ENCODE measurements at places on chromosomes 3 and 15.

DNA sequence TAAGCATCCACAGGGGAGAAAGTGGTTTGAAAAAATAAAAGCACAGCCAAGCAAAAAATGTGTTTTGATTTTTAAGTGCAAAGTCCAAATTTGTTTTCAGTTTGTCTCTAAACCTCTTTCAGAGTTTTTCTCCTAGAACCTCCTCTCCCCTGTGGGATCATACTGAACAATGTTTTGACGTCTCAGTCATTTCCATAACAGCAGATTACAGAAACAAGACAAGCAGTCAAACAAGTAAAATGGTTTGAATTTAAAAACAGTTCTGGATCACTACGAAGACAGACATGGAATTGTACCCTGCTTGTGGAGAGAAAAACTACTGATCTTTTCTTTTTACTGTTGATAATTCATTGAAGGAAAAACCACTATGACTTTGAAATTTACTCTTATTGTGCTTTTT is 245.7 kb upstream of the CNTN4 start:
- no peak for DNase-seq

DNA sequence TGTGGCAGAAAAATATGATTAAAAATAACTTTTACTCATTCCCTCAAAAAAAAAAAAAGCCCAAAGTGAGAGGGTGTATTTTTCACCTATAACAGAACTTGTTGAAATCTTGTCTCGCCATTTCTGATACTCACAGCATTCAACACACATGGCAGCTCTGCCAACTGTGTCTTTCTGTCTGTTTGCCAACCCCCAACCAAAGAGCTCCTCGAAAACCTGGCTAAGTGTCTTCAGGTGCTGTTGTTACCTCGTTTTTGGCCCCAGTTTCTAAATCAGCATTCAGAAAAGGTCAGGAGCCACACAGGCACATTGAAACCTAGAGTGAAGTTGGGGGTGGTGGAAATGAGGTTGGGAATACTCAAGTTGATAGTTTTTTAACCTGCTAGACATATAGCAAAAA is 123.5 kb downstream of the TMEM108 start:
- no peak for DNase-seq

- DNase-seq = no peak
These were observed 194.8 kb upstream of the DPH6 start for GRCh38 chr15:35740761-35741160.

- no peak for DNase-seq
These were observed 31.5 kb downstream of the MRPS11 start for GRCh38 chr15:88498996-88499395.

GRCh38 chr3:71366988-71367604 is 216.4 kb downstream of the FOXP1 start:
- DNase-seq = no peak

DNA sequence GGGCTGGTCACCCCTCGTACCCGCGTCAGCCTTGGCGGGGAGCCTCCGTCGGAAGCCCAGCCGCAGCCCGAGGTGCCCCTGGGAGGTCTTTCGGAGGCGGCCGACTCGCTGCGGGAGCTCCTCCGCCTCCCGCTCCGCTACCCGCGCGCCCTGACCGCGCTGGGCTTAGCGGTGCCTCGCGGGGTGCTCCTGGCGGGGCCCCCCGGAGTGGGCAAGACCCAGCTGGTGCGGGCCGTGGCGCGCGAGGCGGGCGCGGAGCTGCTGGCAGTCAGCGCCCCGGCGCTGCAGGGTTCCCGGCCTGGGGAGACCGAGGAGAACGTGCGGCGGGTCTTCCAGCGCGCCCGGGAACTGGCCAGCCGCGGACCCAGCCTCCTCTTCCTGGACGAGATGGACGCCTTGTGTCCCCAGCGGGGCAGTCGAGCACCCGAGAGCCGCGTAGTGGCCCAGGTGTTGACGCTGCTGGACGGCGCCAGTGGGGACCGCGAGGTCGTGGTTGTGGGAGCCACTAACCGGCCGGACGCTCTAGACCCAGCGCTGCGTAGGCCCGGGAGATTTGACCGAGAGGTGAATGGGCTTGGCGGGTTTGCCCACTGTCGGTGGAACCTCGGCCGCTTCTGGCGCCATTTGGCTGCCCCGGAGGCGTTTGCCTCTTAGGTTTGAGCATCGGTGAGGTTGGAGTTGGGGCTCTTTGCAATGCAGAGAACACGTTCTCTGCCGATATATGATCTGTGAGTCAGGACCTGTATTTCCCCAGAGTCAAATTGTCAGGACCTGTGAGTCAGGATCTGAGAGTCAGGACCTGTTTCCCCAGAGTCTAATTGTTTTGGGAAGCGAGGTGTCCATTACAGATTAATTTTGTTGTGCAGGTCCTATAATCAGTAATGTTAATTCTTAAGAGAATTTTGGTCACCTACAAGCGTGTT is 24.9 kb upstream of the GATM start:
- DNase-seq = peak; percentile 33

GRCh38 chr3:196735751-196736150 is 3.9 kb upstream of the PAK2 start:
- DNase-seq = no peak

DNA sequence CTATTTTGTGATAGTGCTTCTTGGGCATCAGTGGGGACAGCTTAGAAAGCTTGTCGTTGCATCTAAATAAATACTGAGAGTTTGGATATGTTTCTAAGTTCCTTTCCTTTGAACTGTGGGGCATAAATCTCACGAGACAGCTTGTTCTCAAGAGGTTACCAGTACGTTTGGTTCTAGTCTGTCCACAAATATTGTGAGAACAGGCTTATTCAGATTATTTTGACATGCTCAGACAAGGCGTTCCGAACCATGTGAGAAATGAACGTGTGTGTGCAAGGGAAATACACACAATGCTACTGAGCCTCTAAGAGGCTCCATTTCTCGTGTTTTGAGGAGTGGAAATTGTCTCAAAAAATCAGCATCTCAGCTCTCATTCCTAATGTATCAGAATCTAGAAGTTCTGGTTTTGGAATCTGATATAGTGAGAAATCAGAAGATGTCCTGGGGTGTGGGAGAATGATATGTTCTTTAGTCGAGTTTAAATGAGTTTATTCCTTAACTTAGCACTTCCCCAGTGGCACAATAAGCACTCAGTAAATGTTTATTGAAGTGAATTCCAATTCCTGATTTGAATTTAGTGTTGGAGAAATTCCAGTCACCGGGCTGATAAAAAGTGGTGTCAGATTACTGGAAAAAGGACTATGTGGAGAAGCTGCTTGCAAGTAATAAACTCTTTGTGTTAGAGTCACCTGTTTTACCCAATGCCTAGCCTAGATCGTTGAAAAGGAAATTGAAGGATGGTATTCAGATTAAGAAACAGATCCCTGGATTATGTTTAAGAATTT is 481.5 kb downstream of the LPP start:
- no peak for DNase-seq

GRCh38 chr15:31331389-31331788 is 4.8 kb downstream of the KLF13 start:
- no peak for DNase-seq

DNA sequence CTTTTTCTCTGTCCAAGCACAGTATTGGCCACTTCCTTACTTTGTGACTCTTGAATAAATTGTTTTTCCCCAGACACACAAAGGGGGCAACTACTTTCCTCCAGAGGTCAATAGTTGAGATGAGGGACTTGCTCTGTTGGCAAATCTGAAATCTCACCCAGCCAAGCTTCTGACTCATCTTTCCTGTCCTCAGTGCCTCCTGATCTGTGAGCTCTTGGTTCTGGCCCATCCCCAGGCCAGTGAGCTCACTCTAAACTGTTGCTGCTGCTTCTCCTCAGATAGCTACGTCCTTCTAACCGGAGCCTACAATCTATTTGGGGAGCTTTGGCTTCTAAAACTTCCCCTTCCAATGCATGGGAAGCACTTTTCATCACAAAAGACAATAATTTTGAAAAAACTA is 50.0 kb upstream of the NMD3 start:
- DNase-seq = peak; percentile 83

GRCh38 chr3:172046268-172046915 is 7.0 kb downstream of the FNDC3B start:
- no peak for DNase-seq

- no peak for DNase-seq
These were observed 5.6 kb upstream of the CCDC13 start for GRCh38 chr3:42778644-42779043.

DNA sequence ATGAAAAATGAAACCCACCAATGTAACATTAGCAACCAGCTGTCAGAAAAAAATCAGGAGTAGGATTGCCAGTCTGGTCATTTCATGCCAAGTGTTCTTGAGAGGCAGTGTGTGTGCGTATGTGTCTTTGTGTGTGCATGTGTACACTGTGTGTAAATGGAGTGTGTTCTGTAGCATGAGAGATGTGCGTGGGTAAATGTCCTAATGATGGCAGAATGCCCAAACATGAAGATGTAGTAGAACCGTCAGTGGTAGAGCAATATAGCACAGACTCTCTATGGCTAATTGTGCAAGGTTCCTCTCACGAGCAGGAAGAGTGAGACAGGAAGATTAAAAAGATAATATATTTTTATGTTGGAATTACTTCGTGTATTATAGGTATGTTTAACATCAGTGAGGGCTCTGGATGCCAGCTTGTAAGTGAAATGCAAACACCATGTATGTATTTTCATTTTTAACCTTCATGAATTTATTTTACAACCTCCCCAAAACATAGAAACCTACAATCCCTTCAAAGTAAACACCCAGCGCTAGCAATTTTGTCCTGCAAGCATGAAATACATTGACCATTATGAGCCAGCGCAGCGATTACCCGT is 1038.7 kb downstream of the IGSF11 start:
- DNase-seq = no peak
